Liver (tissue), 10 donors: ENCODE measurements at places on chromosomes 5 and 9. TPM values are rescaled to one million over a fixed set of nuclear protein-coding genes. Genes with fewer than 3 reads are reported as not detected.

OBP2B gene
- total RNA-seq = not detected

HK3 gene
- 16.7 TPM for total RNA-seq

ZNF79 gene
- 6.2 TPM for total RNA-seq

GRCh38 chr9:22040760-22041159 is 31.7 kb upstream of the CDKN2B start:
- H3K27me3 ChIP-seq = no peaks in the 10 kb centered on the region
- H3K4me1 ChIP-seq = no peaks in the 10 kb centered on the region
- no peak overlapping the region for H3K27ac ChIP-seq
- H3K36me3 ChIP-seq = no peaks in the 10 kb centered on the region
- H3K4me3 ChIP-seq = no peak overlapping the region

GRCh38 chr9:13281356-13282016 is 2.0 kb upstream of the MPDZ start:
- no peak overlapping the region for H3K4me3 ChIP-seq
- no peaks in the 10 kb centered on the region for H3K36me3 ChIP-seq
- H3K4me1 ChIP-seq = peaks cover 6% of the 10 kb centered on the region
- no peak for DNase-seq
- H3K27me3 ChIP-seq = no peaks in the 10 kb centered on the region
- no peak overlapping the region for H3K27ac ChIP-seq

GRCh38 chr9:103242025-103242424 is 246.9 kb downstream of the CYLC2 start:
- no peak overlapping the region for H3K4me3 ChIP-seq
- no peak overlapping the region for H3K27ac ChIP-seq
- no peaks in the 10 kb centered on the region for H3K4me1 ChIP-seq

DNA sequence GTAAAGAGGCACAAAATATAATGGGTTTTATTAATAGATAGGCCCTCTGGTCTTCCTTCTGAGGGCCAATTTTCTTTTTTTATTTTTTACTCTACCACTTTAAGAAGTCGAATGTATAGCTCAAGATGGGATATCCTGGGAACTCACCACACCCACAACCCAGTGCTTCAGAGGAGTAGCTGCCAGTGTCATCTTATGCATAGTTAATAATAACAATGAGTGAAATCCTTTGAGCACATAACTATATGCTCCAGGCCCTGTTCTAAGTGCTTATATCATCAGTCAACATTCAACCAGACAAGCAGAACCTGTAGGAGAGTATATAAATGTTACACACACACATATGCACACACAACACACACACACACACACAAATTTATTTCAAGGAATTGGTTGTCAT is 150.3 kb upstream of the ACTBL2 start:
- H3K27me3 ChIP-seq = no peaks in the 10 kb centered on the region
- no peaks in the 10 kb centered on the region for H3K4me1 ChIP-seq
- H3K36me3 ChIP-seq = no peaks in the 10 kb centered on the region
- no peak for DNase-seq
- no peak overlapping the region for H3K27ac ChIP-seq

DNA sequence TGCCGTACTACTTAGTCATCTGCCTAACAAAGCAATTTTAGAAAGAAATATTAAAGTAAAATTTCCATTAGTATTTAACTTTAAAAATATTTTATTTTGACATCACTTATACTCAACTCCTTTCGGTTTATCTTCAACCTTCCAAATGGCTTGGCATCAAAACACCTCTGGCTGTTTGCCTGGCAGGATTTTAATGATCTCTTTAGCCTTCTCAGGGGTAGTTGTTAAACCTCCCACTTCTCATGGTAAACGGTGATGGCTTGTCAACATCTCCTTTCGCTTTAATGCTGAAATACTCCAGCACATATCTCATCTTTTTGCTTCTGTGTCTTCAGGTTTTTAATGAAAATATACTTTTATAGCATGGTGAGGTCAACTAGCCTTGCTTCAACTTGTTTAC is 747.1 kb downstream of the CETN3 start:
- H3K4me3 ChIP-seq = no peak overlapping the region
- H3K27ac ChIP-seq = no peak overlapping the region
- H3K36me3 ChIP-seq = no peaks in the 10 kb centered on the region
- H3K4me1 ChIP-seq = no peaks in the 10 kb centered on the region
- no peak for DNase-seq

DNA sequence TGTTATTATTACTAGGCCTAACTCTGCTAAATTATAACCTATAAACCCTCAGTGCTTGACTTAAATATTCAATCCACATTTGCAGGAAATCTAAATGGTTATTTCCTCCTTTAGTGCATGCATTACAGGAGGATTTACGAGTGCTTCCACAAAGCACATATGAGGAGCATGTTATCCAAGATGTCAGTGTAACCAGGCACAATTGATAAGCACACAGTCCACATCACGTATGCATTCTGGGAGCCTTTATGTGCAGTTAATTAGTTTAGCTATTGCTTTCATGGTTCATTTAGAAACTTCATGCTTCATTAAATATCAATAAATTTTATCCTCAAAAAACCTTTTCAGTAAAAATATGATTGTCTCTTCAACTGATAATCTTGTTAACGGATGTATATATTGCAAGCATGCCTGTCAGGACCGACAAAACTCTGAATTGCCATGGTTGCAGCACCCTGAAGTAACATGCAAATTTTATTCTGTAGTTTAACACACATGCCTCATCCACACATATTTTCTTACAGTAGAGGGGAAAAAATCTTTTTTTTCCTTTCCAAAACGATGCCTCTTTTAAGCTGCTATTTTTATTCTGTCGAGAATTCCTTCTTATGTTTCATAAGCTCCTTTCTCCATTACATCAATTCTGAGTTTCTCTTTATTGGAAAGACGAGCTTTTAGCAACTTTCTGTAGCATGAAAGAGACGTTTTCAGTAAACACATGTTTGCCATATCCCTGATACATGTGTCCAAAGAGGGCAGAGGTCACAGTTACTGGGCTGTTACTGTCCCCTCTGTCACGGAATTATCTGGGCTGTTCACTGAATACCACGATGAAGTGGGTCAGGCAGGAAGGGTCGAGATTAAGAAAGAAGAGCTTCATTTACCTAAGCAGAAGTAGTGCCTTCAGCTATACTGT is 142.0 kb downstream of the GLIS3 start:
- DNase-seq = no peak
- H3K27ac ChIP-seq = no peak overlapping the region
- no peak overlapping the region for H3K4me3 ChIP-seq
- no peaks in the 10 kb centered on the region for H3K36me3 ChIP-seq
- H3K4me1 ChIP-seq = no peaks in the 10 kb centered on the region

DNA sequence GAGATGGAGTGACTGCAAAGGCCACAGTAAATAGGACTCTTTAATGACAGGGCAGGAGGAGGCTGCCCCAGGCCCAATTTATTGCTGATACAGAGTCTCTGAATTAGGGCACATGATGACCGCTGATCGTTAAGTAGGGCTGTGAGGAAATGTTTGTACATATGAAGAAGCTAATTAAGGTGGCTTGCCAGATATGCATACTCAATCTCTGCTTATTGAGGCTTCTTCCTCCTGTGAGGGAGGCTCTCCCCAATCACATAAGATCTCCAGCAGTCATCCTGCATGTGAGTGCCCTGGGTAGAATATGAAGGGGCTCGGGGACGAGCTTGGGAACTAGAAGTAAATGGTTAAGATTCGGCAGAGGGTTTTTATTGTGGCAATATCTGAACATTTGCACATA is 8.2 kb upstream of the CD180 start:
- H3K4me3 ChIP-seq = no peak overlapping the region
- no peak for DNase-seq
- no peaks in the 10 kb centered on the region for H3K4me1 ChIP-seq
- no peaks in the 10 kb centered on the region for H3K27me3 ChIP-seq
- H3K27ac ChIP-seq = no peak overlapping the region
- H3K36me3 ChIP-seq = no peaks in the 10 kb centered on the region

DNA sequence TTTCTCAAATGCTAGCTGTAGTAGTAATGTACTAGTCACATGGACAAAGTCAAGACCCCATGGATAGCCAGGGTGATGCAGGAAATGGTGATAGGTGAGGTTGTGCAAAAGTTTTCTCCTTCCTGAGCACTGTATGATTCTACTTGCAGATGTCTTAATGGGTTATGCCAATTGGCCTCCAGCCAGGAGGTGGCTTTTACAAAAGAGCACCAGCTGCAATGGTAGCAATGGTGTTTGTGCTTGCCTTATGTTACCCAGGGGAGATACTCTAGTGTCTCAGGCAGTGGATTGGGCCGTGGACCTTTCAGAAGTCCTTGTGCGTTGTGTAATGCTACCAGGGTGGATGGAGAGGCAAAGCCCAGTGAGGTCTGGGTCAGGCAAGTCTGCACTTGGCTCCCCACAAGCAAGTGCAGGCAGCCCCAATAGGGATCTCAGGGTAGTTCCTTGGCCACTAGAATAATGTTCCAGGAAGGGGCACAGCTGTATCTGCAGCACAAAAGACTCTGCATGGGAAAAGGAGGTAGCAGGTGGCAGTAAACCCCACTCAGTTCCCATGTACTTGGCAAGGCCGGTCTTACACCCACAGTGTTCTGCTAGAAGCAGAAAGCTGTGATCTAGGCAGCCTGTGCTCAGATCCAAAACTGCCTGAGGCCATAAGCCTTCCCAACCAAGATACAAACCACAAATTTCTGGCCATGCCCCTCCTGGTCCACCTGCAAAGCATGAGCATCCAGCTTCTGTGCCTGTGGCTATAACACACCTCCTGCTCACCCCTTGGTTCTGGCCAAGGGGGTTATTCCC is 46.4 kb upstream of the EDIL3 start:
- no peaks in the 10 kb centered on the region for H3K4me1 ChIP-seq
- no peak overlapping the region for H3K27ac ChIP-seq
- H3K36me3 ChIP-seq = no peaks in the 10 kb centered on the region
- no peaks in the 10 kb centered on the region for H3K27me3 ChIP-seq
- H3K4me3 ChIP-seq = no peak overlapping the region
- no peak for DNase-seq

GRCh38 chr5:5633579-5633978 is 211.1 kb downstream of the ICE1 start:
- H3K4me1 ChIP-seq = no peaks in the 10 kb centered on the region
- no peaks in the 10 kb centered on the region for H3K27me3 ChIP-seq
- no peaks in the 10 kb centered on the region for H3K36me3 ChIP-seq
- no peak overlapping the region for H3K4me3 ChIP-seq
- no peak overlapping the region for H3K27ac ChIP-seq
- DNase-seq = no peak

GRCh38 chr5:63831381-63831780 is 130.9 kb downstream of the HTR1A start:
- no peaks in the 10 kb centered on the region for H3K36me3 ChIP-seq
- no peaks in the 10 kb centered on the region for H3K27me3 ChIP-seq
- H3K4me3 ChIP-seq = no peak overlapping the region
- H3K27ac ChIP-seq = no peak overlapping the region
- H3K4me1 ChIP-seq = no peaks in the 10 kb centered on the region

- no peak for DNase-seq
- no peak overlapping the region for H3K4me3 ChIP-seq
- no peaks in the 10 kb centered on the region for H3K27me3 ChIP-seq
These were observed 97.1 kb upstream of the IL12B start for GRCh38 chr5:159427180-159428012.

- no peak for DNase-seq
- no peaks in the 10 kb centered on the region for H3K27me3 ChIP-seq
- H3K4me3 ChIP-seq = no peak overlapping the region
- no peaks in the 10 kb centered on the region for H3K36me3 ChIP-seq
- no peaks in the 10 kb centered on the region for H3K4me1 ChIP-seq
- H3K27ac ChIP-seq = no peak overlapping the region
These were observed 23.0 kb upstream of the LHFPL2 start for GRCh38 chr5:78671609-78672008.

- DNase-seq = no peak
- H3K36me3 ChIP-seq = no peaks in the 10 kb centered on the region
- no peaks in the 10 kb centered on the region for H3K27me3 ChIP-seq
- peaks cover 3% of the 10 kb centered on the region for H3K4me1 ChIP-seq
- H3K4me3 ChIP-seq = no peak overlapping the region
These were observed 37.4 kb upstream of the ZNF608 start for GRCh38 chr5:124783794-124784193.

GRCh38 chr9:2479056-2479565 is 142.5 kb upstream of the VLDLR start:
- no peak for DNase-seq
- H3K27me3 ChIP-seq = no peaks in the 10 kb centered on the region
- no peak overlapping the region for H3K27ac ChIP-seq
- no peaks in the 10 kb centered on the region for H3K36me3 ChIP-seq
- H3K4me1 ChIP-seq = no peaks in the 10 kb centered on the region

GRCh38 chr9:105708405-105708804 is 14.1 kb downstream of the TMEM38B start:
- no peak overlapping the region for H3K27ac ChIP-seq
- H3K36me3 ChIP-seq = no peaks in the 10 kb centered on the region
